Naive B cell (primary cell): ENCODE measurements at places on chromosomes 12 and 14. TPM values are rescaled to one million over a fixed set of nuclear protein-coding genes. Genes with fewer than 3 reads are reported as not detected.

DNA sequence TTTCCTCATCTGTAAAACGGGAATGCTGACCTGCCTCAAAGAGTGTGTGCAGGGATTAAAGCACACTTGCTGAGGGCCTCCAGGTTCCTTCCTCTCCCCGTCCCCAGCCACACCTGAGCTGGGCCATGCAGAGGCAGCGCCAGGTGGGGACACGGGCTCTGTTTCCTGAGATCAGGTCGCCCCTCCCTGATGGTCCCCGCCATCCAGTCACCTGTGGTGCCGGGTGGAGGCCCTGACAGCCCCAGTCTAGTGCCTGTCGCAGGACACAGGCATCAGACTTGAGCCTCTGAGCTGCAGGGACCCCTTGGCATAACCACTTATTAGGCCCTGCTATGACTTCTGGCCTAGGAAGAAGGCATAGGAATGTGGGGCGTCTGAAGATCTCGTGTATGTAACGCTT lies 12.5 kb downstream of the CHGA start:
- DNase-seq = no peak

GRCh38 chr14:99937475-99938244 lies 127.6 kb upstream of the EVL start:
- DNase-seq = no peak

GRCh38 chr12:90940872-90941499 lies 14.0 kb downstream of the CCER1 start:
- DNase-seq = no peak

DNA sequence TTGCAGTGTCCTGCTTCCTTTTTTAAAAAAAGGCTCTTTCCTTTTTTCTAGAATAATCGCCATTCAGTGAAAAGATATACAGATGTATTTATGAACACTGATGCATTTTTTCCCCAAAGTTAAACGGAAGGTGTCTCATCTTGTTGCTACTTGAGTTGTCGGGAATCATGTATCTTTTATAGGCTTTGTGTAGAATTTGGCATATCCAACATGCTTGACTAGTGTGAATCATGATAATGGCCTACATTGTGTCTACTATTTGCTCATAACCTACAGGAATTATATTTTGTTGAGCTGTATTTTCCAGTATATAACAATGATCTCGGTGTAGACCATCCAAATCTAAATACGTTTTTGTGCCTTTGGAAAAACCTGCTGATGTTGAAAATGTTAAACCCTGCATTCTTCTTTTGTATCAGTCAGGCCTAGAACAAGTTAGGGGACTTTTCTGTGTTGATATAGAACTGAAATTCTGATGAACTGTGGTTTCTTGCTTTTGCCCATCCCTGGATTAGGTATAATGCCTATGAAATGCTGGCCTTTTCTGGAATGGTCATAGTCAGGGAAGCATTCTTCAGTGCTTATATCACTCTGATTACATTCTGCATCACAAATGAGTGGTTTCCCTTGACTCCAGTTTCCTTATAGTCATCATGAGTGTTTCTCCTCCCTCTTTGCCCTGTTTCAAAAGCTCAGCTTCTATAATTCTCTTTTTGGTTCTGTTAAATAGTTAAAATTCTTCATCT lies 10.8 kb downstream of the BMAL2 start:
- DNase-seq = no peak

The SMCO2 gene
- polyA plus RNA-seq = not detected
